ENCODE measurements at places on chromosomes 11 and 22.

GRCh38 chr11:65744026-65744698 is 23.6 kb upstream of the RNASEH2C start:
- H3K27me3 ChIP-seq = peaks cover 9% of the 10 kb centered on the region
- peaks cover 4% of the 10 kb centered on the region for H3K4me1 ChIP-seq
- no peak overlapping the region for H3K4me3 ChIP-seq
- peak; percentile 45 for DNase-seq
- no peak overlapping the region for H3K27ac ChIP-seq

- H3K27ac ChIP-seq = no peak overlapping the region
- H3K27me3 ChIP-seq = peaks cover 79% of the 10 kb centered on the region
- H3K4me3 ChIP-seq = no peak overlapping the region
- H3K36me3 ChIP-seq = no peaks in the 10 kb centered on the region
Observed at GRCh38 chr11:61609000-61609979, 28.4 kb upstream of the SYT7 start.

DNA sequence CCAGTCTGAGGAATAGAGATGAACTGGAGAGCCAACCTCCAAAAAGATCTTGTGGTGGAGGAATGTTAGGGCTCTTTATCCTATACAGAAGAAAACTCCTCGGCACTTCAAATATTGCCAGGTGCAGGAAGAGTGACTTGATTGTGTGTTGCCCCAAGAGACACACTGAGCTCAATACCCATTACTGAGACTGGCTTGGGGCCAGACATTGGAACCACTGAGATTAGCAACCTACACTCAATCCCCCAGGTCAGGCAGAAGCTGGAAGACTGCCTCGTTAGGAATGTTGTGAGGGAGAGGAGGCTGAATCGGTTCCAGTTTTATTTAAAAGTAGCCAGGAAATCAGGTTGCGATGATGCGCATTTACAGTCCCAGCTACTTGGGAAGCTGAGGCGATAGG is 2.4 kb upstream of the SGSM3 start:
- H3K4me3 ChIP-seq = no peak overlapping the region
- H3K27me3 ChIP-seq = no peaks in the 10 kb centered on the region

DNA sequence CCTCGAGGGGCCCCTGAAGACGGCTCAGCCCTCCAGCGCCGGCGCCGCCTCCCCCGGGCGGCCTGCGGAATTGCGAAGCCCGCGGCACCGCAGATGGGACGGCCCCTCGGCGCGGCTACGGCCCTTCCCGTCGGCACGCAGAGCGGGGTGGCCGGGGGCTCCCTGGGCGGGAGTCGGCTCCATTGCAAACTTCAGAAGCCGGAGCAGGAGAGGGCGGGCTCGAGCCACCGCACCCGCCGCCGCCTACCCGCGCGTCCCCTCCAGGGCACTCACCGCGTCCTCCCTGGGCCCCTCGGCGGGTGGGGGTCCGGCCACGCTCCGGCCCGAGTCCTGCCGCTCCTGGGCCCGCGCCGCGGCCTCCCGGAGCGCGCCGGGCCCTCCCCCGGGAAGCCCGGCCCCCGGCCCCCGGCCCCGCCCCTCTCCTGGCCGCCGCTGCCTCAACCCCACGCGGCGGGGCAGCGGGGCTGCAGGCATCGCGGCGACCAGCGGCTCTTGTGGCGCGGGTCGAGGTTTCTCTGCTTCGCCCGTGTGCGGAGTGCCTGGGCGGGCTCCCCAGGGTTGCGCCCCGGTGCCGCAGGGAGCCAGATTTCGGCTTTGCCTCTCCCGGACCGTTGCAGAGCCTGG is at the start of gene PACSIN3:
PACSIN3 (minus strand) TSS at position 359 of the 624 bp plus-strand sequence. CDS start 3,707 bp downstream, outside the sequence.
- DNase-seq = peak; percentile 94
- H3K27ac ChIP-seq = peak within 1 kb of the TSS; percentile 56
- H3K27me3 ChIP-seq = peaks cover 2% of the 10 kb centered on the region

DNA sequence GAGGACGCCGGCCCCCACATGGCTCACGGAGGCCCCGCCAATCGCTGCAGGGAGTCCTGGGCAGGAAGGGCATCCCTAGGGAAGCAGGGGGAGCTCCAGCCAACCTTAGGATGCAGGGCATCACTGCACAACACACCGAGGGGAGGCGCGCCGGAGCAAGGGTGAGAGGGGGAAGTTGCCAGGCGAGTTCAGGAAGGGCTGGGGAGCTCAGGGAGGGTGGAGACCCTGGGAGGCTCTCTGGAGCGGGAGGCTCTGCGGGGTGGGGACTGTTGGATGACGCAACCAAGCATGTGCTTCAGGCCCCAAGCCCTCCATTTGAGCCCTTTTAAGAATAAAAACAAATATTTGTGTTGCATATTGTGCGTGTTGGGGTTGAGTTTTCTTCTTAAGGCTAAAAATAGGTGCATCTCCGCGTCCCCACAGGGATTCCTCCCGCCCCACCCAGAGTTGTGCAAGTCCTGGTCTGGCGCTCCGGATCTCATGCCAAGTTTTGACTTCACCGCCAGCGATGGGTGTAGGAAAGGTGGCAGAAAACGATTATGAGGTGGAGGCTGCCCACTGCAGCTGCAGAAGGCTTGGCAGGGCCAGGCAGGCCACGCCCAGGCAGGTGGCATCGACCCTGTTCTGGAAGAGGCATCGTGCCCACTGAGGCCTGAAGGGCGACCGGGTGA is 65.2 kb downstream of the WNT7B start:
- no peak overlapping the region for H3K4me3 ChIP-seq
- H3K4me1 ChIP-seq = no peaks in the 10 kb centered on the region

GRCh38 chr11:73175551-73176144 is 33.5 kb upstream of the FCHSD2 start:
- no peaks in the 10 kb centered on the region for H3K36me3 ChIP-seq
- H3K4me1 ChIP-seq = peaks cover 5% of the 10 kb centered on the region
- H3K27me3 ChIP-seq = no peaks in the 10 kb centered on the region
- no peak overlapping the region for H3K27ac ChIP-seq
- no peak overlapping the region for H3K4me3 ChIP-seq

DNA sequence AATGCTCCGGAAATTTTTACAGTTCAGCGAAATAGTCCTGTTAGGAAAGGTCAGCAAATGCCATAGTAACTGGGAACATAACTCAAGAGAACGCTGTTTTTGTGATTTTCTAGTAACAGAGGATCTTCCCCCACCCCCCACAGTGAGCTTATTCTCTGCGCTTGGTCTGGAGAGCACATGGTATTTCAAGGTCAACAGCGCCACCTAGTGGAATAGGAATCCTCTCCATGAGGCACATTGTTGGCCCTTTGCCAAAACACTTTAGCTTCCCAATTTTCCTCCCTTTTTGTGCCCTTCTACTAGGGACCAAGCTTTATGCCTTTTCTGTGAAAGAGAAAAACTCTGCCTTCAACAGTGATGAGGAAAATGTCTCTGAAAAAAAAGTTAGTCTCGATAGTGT is 13.2 kb upstream of the OR4C12 start:
- H3K27ac ChIP-seq = no peak overlapping the region
- no peaks in the 10 kb centered on the region for H3K4me1 ChIP-seq

DNA sequence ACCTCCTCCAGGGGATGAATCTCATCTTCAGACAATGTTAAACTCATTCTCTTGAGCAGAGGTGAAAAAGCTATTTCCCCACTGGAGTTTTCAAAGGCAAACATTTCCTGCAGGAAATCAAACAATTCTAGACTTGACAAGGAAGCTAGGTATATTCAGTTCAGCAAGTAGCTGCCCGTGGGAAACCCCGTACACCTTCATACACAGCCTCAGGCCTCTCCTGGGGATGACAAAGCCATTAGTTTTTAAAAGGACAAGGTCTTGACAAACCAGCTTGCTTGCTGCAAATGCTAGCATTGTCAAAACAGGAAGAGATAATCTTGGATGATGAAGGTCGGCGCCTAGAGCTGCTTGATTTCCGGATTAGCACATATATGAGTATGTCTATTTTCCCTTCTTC is 1630.8 kb upstream of the TENM4 start:
- H3K36me3 ChIP-seq = no peaks in the 10 kb centered on the region
- no peaks in the 10 kb centered on the region for H3K27me3 ChIP-seq
- no peak for DNase-seq
- H3K4me1 ChIP-seq = no peaks in the 10 kb centered on the region
- H3K27ac ChIP-seq = no peak overlapping the region
- no peak overlapping the region for H3K4me3 ChIP-seq

- 0 out of 3 replicates have a peak, but pooled peaks cover 6% of the 10 kb centered on the region for H3K36me3 ChIP-seq
- H3K4me1 ChIP-seq = peaks cover 12% of the 10 kb centered on the region
- peak overlapping the region; percentile 86 for H3K27ac ChIP-seq
- H3K27me3 ChIP-seq = no peaks in the 10 kb centered on the region
- no peak for DNase-seq
Observed at GRCh38 chr11:12674571-12674935, 332 bp downstream of the TEAD1 start.

DNA sequence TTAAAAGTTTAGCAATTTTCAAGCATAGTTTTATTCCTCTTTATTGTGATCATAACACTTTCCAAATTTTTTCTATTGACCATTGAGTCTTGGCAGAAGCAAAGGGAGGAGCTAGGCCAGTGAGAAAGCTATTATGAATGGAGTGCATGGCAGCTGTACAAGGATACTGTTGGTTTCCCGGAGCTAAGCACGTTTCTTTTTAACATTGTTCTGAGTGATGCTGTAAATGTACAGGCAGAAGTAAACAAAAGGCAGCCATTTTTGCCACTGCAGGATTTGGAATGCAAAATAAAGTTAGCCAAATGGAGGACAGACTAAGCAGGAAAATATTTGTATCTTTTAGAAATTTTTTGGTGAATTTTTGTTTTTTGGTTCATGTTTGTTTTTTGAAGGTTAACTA is 16.2 kb downstream of the CBL start:
- no peak for DNase-seq
- no peak overlapping the region for H3K4me3 ChIP-seq
- no peak overlapping the region for H3K27ac ChIP-seq
- no peaks in the 10 kb centered on the region for H3K4me1 ChIP-seq
- H3K27me3 ChIP-seq = no peaks in the 10 kb centered on the region

- H3K4me1 ChIP-seq = peaks cover 17% of the 10 kb centered on the region
- H3K27ac ChIP-seq = no peak overlapping the region
- no peak overlapping the region for H3K4me3 ChIP-seq
- H3K36me3 ChIP-seq = no peaks in the 10 kb centered on the region
- DNase-seq = no peak
Observed at GRCh38 chr11:76159303-76159937, 46.9 kb downstream of the WNT11 start.

- H3K4me1 ChIP-seq = peaks cover 12% of the 10 kb centered on the region
- no peak for DNase-seq
- no peaks in the 10 kb centered on the region for H3K36me3 ChIP-seq
- H3K27ac ChIP-seq = no peak overlapping the region
- no peak overlapping the region for H3K4me3 ChIP-seq
Observed at GRCh38 chr11:102110761-102111010, 439 bp downstream of the YAP1 start.

Measured in K562 (cell line).